ENCODE measurements at places on chromosomes 1 and 21. TPM values are rescaled to one million over a fixed set of nuclear protein-coding genes. Genes with fewer than 3 reads are reported as not detected.

Gene HENMT1
- total RNA-seq, result 5.7 TPM

DNA sequence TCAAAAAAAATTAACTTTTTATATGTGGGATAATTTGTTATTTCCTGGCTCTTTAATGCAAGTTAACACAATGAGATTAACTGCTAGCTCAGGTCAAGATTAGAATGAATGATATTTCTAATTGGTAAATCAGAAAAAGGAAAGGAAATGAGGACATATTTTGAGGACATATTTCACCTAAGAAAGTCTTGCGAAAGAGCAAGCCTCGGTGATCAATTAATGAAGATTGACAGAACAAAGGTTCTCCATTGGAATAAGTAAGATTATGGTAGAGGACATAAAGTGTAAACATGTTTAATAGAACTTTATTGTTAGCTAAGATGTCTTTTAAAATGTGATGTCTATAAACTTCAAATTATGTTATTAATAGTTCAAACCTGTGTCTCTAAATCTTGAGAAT is 1617.8 kb downstream of the KCNT2 start:
- DNase-seq, result no peak

DNA sequence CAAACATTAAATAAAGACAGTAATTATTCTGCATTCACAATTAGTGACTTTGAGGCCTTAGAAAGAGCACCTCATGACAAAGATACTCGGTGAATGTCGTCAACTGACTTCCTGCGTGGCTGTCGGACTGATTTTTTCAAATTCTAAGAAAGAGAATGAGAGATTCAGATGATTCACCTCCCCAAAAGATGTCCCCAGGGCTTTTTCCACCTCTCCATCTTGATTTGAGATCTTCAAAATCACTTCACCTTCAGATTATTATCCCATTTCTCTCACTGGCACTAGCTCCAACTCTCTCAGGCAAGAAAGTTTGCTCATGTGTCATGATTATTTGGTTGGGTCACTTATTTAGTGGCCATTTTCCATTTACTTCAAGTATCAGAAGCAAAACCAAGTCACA is 5.0 kb upstream of the EDEM3 start:
- DNase-seq, result no peak

GRCh38 chr1:6686294-6686693 is 15.3 kb downstream of the DNAJC11 start:
- DNase-seq, result no peak

DNA sequence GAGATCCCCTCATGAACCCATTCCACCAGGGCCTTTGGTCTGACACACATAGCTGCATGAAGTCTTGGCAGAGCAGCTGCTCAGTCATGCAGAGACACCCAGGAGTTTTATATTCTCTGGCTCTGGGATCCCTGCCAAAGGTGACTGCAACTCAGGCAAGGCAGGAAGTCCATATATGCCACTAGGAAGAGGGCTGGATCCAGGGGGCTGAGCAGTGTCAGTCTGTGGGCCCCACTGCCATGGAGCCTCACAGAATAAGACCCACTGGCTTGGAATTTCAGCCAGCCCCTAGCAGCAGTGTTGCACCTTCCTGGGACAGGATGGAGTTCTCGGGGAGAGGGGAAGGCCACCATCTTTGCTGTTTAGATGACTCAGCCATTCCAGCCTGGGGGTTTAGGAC is 199.7 kb downstream of the TBX15 start:
- no peak for DNase-seq

DNA sequence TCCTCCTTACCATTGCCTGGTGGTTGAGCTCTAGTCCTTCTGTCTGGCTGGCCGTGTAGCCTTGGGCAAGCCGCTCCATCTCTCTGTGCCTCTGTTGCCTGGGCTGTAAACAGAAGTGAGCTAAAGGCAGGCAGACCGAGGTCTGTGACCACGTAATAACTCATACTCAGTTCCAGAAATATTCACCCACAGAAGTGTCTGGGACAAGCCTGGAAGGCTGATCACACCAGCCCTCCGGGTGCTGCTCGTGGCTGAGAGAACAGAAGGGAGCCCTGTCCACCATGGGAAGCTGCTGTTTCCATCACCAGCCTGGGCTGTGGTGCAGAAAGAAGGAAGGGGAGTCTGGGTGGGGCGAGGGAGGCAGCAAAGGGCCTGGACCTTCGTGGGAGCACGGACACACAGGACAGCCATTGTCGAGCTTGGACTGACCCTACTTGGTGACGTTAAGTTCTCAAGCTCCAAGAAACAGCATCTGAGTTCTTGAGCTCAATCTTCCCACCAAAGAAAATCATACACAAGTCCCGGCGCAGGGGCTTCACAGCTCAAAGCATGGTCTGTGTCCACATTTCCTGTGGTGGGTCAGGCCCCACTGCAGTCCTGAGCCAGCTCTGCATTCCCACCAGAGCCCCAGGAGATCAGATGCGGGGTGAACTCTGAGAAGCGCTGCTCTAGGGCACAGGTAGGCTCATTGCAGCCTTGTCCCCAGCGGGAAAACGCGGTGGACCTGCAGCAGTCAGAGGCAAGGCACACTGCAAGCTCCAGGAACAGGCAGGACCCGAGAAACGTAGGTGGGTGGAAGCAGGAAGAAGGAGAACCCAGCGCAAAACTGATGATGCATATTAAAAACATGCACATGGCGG is 61.8 kb downstream of the RUNX3 start:
- DNase-seq, result peak; percentile 67

DNA sequence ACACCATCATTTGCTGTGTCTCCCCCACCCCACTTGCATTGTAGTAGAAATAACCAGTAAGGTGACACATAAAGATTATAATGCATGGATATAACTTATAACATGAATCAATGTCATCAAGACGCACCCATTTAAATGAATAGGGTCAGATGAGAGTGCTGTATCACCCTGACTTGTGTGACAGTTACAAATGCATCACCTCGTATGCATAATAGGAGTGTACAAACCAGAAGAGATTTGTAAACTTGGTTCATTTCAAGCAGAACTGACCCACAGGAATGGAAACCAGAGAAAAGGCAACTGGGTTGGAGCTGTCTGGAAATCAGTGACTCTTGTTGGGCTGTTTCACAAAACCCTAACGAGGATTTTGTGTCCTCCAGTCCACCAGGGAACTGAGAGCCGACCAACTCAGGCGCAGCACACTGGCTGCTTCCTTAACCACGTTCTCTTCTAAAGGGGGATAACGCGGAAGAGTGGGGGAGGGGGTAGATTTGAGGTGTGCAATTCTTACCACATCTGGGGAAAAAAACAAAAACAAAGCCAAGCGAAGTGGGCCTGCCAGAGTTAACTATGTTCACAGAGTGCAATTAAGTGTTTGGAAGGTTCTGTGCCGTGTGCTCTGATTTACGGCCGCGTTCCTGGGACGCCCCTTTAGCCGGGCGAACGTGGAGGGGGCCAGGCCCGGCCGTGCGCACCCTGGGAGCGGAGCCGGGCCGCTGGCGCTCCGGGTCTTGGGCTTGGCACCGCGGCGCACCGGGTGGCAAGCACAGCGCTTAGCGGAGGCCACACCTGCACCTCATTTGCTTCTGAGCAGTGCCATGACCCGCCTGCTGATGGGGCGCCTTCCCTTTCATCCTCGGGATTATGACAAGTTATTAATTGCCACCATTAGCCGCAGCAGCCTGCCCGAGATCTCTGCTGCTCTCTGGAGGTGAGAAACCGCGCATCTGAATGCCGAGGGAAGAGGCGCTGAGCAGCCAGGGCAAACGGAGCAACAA is 248.8 kb upstream of the FOXD3 start:
- DNase-seq, result no peak

DNA sequence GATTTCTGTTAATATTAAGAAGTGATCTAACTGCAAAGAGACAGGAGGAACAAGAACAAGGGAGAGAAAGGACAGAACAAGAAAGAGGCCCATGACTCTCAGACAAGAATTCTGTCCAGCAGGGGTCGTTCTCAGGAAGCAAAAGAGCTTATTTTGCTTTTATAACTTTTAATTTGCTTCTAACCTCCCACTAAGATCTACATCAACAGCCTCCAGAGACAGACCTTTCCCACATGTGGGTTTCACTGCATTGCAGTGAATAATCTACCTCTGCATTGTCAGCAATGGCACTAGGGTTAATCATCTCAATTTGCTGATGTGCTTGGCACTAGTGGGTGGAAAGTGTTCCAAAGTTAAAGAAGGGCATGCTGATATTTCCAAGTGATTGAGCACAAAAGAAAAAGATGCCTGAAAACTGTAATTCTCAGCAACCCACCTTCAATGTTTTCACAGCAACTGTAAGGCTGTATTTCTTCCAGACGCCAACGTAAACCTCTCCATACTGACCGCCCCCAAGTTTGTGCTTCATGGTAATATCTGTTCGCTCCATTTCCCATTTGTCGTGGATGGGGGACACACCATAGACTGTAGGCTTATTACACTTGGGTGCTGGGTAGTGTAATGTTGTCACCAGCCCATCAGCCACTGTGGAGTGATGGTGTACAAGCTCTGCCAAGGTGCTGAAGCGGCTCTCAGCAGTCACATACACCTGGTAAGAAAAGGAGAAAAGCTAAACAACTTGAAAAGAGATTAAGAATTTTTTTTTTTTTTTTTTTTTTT is 39.5 kb downstream of the TOR3A start:
- no peak for DNase-seq

- DNase-seq, result no peak
These were observed 19.1 kb upstream of the SPAG17 start for GRCh38 chr1:118204105-118204504.

- no peak for DNase-seq
These were observed 49.8 kb downstream of the SMG7 start for GRCh38 chr1:183522104-183522503.

GRCh38 chr1:44718091-44718490 is 12.9 kb downstream of the RNU5D-1 start:
- DNase-seq, result no peak

DNA sequence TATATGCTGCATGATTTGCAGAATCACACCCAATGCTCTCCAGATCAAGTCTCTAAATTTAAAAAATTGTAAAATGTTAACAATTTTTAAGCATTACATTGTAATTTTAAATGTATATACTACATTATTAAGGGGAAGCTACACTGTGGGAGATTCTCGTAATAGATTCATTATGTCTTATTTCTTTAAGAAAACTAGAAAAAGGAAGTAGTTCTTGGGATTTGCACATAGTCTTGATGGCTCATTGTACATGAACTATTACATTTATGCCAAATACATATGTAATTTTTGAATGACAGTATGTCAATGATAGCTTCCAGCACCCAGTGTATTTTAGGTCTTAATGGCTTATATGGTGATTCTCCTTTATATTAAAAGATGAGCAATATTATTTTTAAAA is 250.3 kb downstream of the PTPRC start:
- no peak for DNase-seq

- no peak for DNase-seq
These were observed 19.4 kb downstream of the NEK7 start for GRCh38 chr1:198176179-198176578.

GRCh38 chr1:32350785-32351398 is 11.4 kb downstream of the FAM229A start:
- DNase-seq, result peak; percentile 94

Measured in posterior vena cava (tissue), 2 donors.